ENCODE measurements at places on chromosomes 5 and 9. TPM values are rescaled to one million over a fixed set of nuclear protein-coding genes. Genes with fewer than 3 reads are reported as not detected.

Gene CD14
- 7.0 TPM for total RNA-seq

GRCh38 chr5:26023361-26023760 is 1015.0 kb downstream of the CDH9 start:
- H3K27me3 ChIP-seq: no peaks in the 10 kb centered on the region
- H3K4me1 ChIP-seq: no peaks in the 10 kb centered on the region
- DNase-seq: no peak
- no peak overlapping the region for H3K4me3 ChIP-seq
- no peaks in the 10 kb centered on the region for H3K36me3 ChIP-seq

DNA sequence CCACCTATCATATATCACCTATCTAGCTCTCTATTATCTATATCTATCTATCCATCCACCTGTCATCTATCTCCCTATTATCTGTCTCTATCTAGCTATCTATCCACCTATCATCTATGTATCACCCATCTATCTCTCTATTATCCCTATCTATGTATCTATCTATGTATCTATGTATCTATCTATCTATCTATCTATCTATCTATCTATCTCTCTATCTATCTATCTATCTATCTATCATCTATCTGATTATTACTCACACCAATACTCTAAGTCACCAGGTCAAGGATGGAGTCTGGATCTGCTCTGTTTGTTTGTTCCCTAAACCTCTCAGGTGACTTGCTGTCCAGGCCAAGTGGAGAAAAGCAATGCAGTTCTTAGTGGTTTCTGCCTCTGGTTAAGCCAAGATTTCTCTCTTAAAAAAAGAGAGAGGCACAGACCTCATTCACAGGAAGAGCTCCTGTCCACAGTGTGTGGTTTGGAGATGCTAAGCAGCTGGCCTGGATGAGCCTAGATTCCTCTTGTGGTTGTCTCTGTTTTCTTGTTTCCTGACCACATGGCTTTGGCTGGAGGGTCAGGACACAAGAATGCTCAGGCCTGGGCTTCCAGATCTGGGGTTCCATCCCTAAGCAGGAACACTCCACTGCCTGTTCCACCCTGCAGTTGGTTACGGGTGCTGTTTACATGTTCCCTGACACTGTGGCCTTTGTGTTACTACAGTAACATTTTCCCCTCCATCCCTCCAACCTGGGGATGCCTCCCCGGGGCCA is 133.4 kb downstream of the PHF2 start:
- H3K36me3 ChIP-seq: no peaks in the 10 kb centered on the region
- H3K4me3 ChIP-seq: no peak overlapping the region
- H3K27me3 ChIP-seq: peaks cover 4% of the 10 kb centered on the region
- no peaks in the 10 kb centered on the region for H3K4me1 ChIP-seq
- DNase-seq: no peak

DNA sequence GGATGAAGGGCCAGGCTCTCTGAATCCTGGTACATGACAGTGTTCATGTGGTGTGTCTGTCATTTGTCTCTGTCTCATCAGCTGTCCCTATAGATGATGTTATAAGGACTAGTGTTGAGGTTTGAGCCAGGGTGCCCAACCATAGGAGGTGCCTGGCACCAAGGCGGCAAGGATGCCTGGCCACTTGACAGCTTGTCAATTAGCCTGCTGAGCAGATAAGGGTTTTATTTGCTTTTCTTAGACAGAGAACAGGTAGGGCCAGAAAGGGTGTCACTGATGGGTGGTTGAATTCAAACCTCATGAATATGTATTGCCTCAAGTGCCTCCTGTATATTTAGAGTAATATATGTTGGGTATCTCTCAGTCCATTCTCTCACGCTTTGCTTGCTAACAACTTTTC is 30.1 kb upstream of the AUH start:
- H3K27me3 ChIP-seq: no peaks in the 10 kb centered on the region
- H3K4me3 ChIP-seq: no peak overlapping the region
- H3K27ac ChIP-seq: no peak overlapping the region
- H3K36me3 ChIP-seq: no peaks in the 10 kb centered on the region
- no peak for DNase-seq

Gene TAF11L5
- not detected for total RNA-seq

Gene CD72
- total RNA-seq: 48.1 TPM

- no peaks in the 10 kb centered on the region for H3K27me3 ChIP-seq
- no peak for DNase-seq
- peaks cover 23% of the 10 kb centered on the region for H3K4me1 ChIP-seq
- H3K4me3 ChIP-seq: no peak overlapping the region
- no peak overlapping the region for H3K27ac ChIP-seq
Observed at GRCh38 chr5:150066901-150067396, 19.4 kb downstream of the CSF1R start.

GRCh38 chr9:83062651-83063527 is at the start of gene RASEF:
Gene RASEF (minus strand): TSS chr9:83063142. CDS start chr9:83062867, 275 bp downstream.
- H3K4me1 ChIP-seq: no peaks in the 10 kb centered on the region
- DNase-seq: no peak
- peaks cover 7% of the 10 kb centered on the region for H3K27me3 ChIP-seq
- no peak within 1 kb of the TSS for H3K27ac ChIP-seq
- no peaks in the 10 kb centered on the region for H3K36me3 ChIP-seq
- no peak within 1 kb of the TSS for H3K4me3 ChIP-seq

Gene MEF2C
- 9.2 TPM for total RNA-seq

- no peaks in the 10 kb centered on the region for H3K36me3 ChIP-seq
- H3K4me1 ChIP-seq: no peaks in the 10 kb centered on the region
- no peak for DNase-seq
- H3K4me3 ChIP-seq: no peak overlapping the region
- no peak overlapping the region for H3K27ac ChIP-seq
- H3K27me3 ChIP-seq: no peaks in the 10 kb centered on the region
Observed at GRCh38 chr9:138077126-138077525, 199.5 kb downstream of the CACNA1B start.

Gene WDR5
- total RNA-seq: 15.9 TPM

DNA sequence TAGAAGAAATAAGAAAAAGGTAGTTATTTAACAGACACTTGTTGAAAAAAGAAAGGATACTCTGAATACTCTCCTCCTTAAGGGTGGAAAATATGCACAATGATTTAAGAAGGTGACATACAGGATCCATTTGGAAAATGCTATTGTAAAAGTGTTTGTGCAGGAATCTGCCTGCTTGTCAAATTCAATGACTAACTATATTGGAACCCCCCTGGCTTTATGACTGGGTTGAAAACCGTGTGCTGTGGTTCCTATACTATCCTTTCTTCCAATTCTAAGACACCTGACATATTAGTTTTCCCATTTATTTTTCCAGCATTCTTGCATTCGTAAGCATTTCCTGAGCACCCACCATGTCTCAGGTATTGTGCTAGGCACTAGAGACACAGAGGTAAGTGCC is 220.0 kb downstream of the GLIS3 start:
- no peak for DNase-seq
- no peak overlapping the region for H3K27ac ChIP-seq
- no peaks in the 10 kb centered on the region for H3K36me3 ChIP-seq
- H3K4me3 ChIP-seq: no peak overlapping the region
- H3K4me1 ChIP-seq: peaks cover 5% of the 10 kb centered on the region

Gene PCDHGA3
- not detected for total RNA-seq

DNA sequence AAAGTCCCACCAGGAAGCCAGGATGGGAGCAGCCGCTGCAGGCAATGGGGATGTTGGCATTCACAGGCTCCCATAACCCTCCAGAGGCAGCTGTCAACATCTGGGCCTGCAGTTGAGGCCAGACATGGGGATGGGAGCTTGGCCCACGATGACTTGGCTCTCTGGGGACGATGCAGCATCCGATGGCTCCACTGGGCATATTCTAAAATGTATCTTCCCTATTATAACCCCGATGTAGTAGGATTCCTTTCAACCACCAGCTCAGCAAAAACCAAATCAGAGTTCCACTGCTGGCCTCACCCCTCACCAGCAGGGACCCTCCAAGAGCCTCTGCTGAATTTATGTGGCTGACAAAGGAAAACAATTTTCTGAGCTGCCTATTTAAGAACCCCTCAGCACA is 7.1 kb downstream of the SPRY4 start:
- peaks cover 4% of the 10 kb centered on the region for H3K4me1 ChIP-seq
- H3K27me3 ChIP-seq: peaks cover 5% of the 10 kb centered on the region
- H3K36me3 ChIP-seq: no peaks in the 10 kb centered on the region
- no peak overlapping the region for H3K4me3 ChIP-seq
- no peak overlapping the region for H3K27ac ChIP-seq
- DNase-seq: no peak

DNA sequence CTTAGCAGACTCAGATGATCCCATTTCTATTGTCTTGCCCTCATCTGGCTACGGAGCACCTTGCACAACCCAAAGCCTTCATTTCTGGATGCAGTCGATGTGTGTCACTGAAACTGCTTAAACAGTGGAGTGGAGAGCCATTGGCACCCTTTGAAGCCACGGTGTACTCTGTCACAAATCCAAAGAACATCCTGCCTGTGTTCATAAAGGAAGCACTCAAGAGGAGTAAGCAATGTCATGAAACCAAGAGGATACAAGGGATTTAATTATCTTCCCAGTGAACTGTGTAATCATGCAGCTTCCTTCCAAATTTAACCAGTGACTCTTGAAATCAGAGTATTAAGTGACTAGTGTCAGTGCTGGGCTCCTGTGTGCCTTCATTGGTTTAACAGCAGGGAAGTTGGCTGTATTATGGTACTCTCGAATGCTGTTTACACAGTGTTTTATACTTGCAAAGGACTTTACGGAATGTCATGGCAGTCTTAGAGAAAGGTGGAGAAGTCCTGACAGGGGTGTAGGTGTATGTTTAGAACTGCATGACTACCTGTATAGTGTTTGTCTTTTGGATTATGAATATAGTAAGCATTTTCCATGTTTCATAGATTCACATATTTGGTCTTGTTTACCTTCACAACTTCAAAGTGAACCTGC is 41.9 kb downstream of the CD180 start:
- no peaks in the 10 kb centered on the region for H3K36me3 ChIP-seq
- H3K27ac ChIP-seq: no peak overlapping the region
- H3K4me1 ChIP-seq: no peaks in the 10 kb centered on the region
- no peaks in the 10 kb centered on the region for H3K27me3 ChIP-seq

Gene PDE6A
- total RNA-seq: not detected

Gene THBS4
- 0.32 TPM for total RNA-seq

- H3K4me1 ChIP-seq: peaks cover 36% of the 10 kb centered on the region
- H3K4me3 ChIP-seq: no peak overlapping the region
- no peak overlapping the region for H3K27ac ChIP-seq
- H3K36me3 ChIP-seq: no peaks in the 10 kb centered on the region
Observed at GRCh38 chr5:132012371-132013005, 1.0 kb upstream of the ACSL6 start.

DNA sequence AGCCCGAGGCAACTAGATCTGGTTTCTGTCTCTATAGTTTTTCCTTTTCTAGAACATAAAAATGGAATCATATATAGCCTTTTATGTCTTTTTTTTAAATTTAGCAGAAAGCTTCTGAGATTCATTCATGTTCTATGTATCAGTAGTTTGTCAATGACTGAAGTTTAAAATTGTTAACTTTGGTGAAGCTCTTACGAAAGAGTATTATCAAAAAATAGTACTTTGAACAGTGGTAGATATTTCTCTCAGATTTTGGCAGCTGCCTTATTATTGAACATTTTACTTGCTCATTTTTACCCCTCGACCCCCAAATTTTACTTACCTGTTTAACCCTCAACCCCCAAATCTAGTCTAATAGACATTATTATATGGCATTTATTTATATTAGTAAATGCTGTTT is 10.2 kb downstream of the NIPBL start:
- peaks cover 13% of the 10 kb centered on the region for H3K4me1 ChIP-seq
- no peak overlapping the region for H3K27ac ChIP-seq
- H3K4me3 ChIP-seq: no peak overlapping the region
- DNase-seq: no peak
- H3K27me3 ChIP-seq: no peaks in the 10 kb centered on the region

DNA sequence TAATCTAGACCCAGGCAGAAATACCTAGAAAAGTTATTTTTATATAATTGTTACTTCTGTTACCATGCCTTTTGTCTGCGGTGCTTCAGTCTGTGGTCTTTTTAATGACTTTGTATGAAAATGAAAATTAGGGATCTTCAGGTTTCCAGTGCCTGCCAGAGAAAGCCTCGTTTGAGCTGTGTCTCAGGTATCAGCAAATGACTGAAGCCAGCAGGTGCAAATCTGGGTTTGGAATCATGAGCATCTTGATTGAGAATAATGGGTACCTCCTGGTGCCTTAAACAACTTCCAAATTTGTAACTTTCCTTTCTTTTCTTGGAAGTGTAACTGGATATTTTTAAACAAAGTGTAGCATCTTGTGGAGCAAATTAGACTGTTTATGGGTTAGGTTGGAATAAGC is 4.3 kb downstream of the ZBTB34 start:
- H3K27ac ChIP-seq: no peak overlapping the region
- no peak for DNase-seq
- H3K4me1 ChIP-seq: peaks cover 28% of the 10 kb centered on the region
- H3K36me3 ChIP-seq: peaks cover 11% of the 10 kb centered on the region

- H3K36me3 ChIP-seq: no peaks in the 10 kb centered on the region
- H3K27ac ChIP-seq: no peak overlapping the region
- H3K4me1 ChIP-seq: no peaks in the 10 kb centered on the region
- no peak for DNase-seq
Observed at GRCh38 chr5:31194892-31195555, 1.5 kb downstream of the CDH6 start.

GRCh38 chr5:65047948-65048690 is 279.4 kb downstream of the CWC27 start:
- no peak for DNase-seq
- H3K36me3 ChIP-seq: no peaks in the 10 kb centered on the region
- H3K4me1 ChIP-seq: no peaks in the 10 kb centered on the region
- no peak overlapping the region for H3K4me3 ChIP-seq
- H3K27ac ChIP-seq: no peak overlapping the region
- no peaks in the 10 kb centered on the region for H3K27me3 ChIP-seq

Gene ZFYVE16
- 24.4 TPM for total RNA-seq

- no peak for DNase-seq
- H3K27ac ChIP-seq: no peak overlapping the region
- no peak overlapping the region for H3K4me3 ChIP-seq
- H3K4me1 ChIP-seq: peaks cover 12% of the 10 kb centered on the region
- no peaks in the 10 kb centered on the region for H3K36me3 ChIP-seq
Observed at GRCh38 chr9:127126971-127127370, 4.5 kb upstream of the ANGPTL2 start.

Gene PRDM9
- not detected for total RNA-seq

Gene ROR2
- total RNA-seq: not detected

Gene NSG2
- total RNA-seq: not detected

DNA sequence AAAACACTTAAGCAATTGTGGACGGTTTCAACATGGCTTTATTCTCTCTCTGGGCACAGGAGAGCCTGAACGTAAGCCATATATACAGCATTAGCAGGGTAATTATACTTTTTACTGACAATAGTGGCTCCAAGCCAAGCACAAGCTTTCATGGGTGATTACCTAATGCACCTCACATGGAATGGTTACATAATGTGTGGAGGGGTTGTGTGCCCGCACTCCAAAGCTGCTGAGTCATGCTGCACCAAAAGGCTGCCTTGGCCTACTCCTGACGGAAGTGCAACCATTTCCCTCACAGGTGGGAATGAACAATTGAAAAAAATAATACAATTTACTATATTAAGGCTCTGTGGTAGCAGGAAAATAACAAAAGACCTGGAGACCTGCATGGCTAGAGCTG is 86.5 kb upstream of the ATP10B start:
- no peak for DNase-seq
- H3K27me3 ChIP-seq: no peaks in the 10 kb centered on the region
- no peak overlapping the region for H3K4me3 ChIP-seq
- H3K27ac ChIP-seq: no peak overlapping the region

GRCh38 chr5:14996997-14997396 is 125.4 kb upstream of the ANKH start:
- no peak overlapping the region for H3K4me3 ChIP-seq
- H3K36me3 ChIP-seq: no peaks in the 10 kb centered on the region
- no peak for DNase-seq
- peaks cover 24% of the 10 kb centered on the region for H3K4me1 ChIP-seq
- H3K27me3 ChIP-seq: peaks cover 2% of the 10 kb centered on the region

GRCh38 chr5:1564182-1564748 is 40.5 kb upstream of the LPCAT1 start:
- no peak overlapping the region for H3K27ac ChIP-seq
- H3K4me1 ChIP-seq: peaks cover 6% of the 10 kb centered on the region
- H3K27me3 ChIP-seq: no peaks in the 10 kb centered on the region
- DNase-seq: no peak
- H3K4me3 ChIP-seq: no peak overlapping the region

All from natural killer cell (primary cell).